Activated naive CD8-positive, alpha-beta T cell treated with anti-CD3 and anti-CD28 coated beads, Interleukin-2, amount 10 ng/mL, durations not matched to agents 7 days and 5 days (primary cell): ENCODE measurements at places on chromosomes 5 and 9. TPM values are rescaled to one million over a fixed set of nuclear protein-coding genes. Genes with fewer than 3 reads are reported as not detected.

The CCDC152 gene
- 8.9 TPM for total RNA-seq

The FGF10 gene
- total RNA-seq: not detected

The OR1J2 gene
- total RNA-seq: not detected

The OMD gene
- not detected for total RNA-seq

The CAPSL gene
- total RNA-seq: not detected

The HOMER1 gene
- total RNA-seq: 2.6 TPM

The ECPAS gene
- 67.7 TPM for total RNA-seq
